ENCODE measurements at places on chromosomes 13 and 19. TPM values are rescaled to one million over a fixed set of nuclear protein-coding genes. Genes with fewer than 3 reads are reported as not detected.

GFY gene
- 0.11 TPM for total RNA-seq

CGB3 gene
- total RNA-seq, result not detected

WASF3 gene
- 10.2 TPM for total RNA-seq

ZSCAN4 gene
- not detected for total RNA-seq

NEK5 gene
- 0.12 TPM for total RNA-seq

TTC9B gene
- total RNA-seq, result not detected

CASP14 gene
- total RNA-seq, result not detected

ZFP30 gene
- total RNA-seq, result 22.1 TPM

Measured in uterine smooth muscle cell (primary cell).